ENCODE measurements at places on chromosomes 6 and 20.

GRCh38 chr20:53738039-53738944 is 144.7 kb upstream of the ZNF217 start:
- no peak for DNase-seq

GRCh38 chr20:20065361-20065760 is 13.0 kb downstream of the CFAP61 start:
- no peak for DNase-seq

- DNase-seq, result no peak
These were observed 450.2 kb downstream of the CDH26 start for GRCh38 chr20:60408435-60408834.

DNA sequence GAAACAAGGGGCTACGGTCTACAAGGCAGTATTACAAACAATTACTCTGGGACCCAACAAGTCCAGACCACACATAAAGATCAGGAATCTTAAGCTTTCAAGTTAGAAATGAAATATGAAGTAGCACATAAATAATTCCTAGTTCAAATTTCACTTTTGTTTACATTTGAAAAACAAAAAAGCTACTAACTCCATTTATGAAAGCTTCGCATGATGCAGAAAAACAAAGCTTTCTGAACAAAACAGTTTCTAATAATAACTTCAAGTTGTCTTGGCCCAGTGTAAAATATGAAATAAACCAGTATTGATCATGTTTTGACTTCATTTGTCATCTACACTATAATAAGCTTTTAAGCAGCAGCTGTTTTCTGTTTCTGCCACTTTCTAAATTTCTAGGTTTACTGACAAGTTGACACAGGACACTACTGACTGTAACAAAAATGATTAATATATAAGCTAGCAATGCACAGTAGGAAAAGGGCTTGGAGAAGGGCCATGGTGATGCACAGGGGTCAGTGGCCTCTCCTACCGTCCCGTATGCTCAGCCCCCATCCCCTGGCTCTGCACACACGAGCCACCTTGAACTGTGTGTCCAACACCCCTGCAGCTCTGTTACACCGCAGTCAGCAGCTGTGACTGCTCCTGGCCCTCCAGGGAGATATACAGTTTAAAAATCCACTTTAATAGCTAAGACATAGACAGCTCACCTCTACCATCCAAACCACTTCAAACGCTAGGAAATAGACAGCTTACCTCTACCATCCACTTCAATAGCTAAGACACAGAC is 13.3 kb upstream of the RAB22A start:
- DNase-seq, result no peak

DNA sequence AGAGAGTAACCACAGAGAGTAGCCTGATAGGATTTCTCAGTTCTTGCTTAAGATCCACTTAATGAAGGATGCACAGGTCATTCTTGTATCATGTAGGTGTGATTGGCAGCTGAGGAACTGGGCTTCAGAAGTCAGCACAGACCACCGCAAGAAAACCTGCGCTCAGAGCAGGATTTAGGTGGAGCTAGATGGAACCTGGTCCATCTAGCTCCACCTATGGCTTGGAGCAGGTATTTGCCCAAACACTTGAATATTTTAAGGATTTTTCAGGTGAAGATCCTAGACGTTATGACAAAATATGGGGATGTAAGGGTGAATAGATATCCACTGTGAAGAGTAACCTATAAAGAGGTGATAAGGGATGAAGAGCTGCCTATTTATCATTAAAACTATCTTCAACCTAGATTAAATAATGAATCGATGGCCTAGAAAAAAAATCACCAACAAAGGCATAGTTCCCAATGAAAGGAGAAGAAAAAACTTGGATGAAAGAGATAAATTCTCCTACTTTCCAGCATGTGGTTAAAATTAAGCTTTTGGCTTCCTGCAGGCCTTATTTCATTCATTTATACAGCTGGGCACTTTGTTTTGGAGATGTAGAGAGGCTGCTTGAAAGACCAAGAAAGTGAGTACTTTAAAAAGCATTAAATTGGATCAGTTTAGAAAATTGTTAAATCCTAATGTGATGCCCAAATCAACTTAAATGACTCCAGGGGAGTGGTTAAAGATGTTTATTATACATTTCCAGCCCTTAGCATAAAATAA is 778.4 kb upstream of the GJE1 start:
- no peak for DNase-seq

DNA sequence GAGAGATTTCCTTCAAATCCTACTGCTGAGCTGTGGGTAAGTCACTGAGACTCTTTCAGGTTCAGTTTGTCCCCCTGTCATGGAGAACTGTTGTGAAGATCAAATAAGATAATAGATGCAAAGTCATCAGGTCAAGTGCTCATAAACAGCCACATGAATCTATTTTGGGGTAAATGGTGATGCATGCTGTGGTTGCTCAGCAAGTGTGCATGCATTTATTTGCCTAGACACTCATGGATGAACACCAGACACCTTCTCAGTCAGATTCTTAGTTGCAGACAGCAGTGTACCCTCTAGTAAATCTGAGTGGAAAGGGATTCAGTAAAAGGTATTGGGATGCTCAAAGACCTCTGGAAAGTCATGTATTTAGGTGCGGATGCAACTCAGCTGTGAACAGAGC is 168.0 kb upstream of the FOXA2 start:
- DNase-seq, result no peak

- no peak for DNase-seq
These were observed 83.5 kb upstream of the SYNCRIP start for GRCh38 chr6:85726206-85726605.

- no peak for DNase-seq
These were observed 604.7 kb upstream of the CITED2 start for GRCh38 chr6:139979021-139979725.

GRCh38 chr6:106163966-106164877 is 78.1 kb downstream of the PRDM1 start:
- peak; percentile 65 for DNase-seq

DNA sequence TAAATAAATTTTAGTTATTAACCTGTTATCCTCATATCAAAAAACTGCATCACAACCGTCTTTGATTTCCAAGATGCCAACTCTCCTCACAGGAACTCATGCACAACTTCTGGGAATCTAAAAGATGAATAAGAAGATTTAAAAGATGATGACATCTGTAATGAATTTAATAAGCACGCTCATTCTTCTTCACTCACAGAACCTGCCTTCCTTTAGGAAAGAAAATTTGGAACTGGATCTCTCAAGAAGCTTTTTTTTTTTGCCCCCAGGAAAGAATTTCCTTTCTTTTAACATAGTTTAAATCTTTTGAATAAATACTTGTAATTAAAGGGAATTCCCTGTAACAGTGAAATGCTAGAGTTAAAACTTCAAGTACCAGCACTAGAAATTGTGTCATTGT is 161.5 kb downstream of the HIVEP2 start:
- DNase-seq, result no peak

DNA sequence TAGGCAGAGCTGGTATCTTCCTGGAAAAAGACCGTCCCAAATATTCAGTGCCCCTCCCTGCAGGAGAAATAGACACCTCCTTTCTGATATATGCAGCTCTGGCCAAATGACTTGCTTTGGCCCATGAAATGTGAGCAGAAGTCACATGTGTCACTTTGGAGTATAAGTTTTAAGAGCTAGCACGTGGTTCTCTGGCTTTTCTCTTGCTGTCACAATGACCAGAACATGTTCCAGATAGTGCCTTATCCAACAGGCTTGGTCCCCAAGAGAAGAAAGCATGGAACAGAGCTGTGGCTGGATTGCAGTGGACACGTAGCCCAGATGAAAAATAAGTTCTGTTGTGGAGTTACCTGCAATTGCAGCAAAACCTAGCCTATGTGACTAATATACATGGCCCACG is 40.4 kb downstream of the UNC5CL start:
- no peak for DNase-seq

- DNase-seq, result peak; percentile 98
These were observed 172.0 kb downstream of the SLC16A10 start for GRCh38 chr6:111259089-111259831.

DNA sequence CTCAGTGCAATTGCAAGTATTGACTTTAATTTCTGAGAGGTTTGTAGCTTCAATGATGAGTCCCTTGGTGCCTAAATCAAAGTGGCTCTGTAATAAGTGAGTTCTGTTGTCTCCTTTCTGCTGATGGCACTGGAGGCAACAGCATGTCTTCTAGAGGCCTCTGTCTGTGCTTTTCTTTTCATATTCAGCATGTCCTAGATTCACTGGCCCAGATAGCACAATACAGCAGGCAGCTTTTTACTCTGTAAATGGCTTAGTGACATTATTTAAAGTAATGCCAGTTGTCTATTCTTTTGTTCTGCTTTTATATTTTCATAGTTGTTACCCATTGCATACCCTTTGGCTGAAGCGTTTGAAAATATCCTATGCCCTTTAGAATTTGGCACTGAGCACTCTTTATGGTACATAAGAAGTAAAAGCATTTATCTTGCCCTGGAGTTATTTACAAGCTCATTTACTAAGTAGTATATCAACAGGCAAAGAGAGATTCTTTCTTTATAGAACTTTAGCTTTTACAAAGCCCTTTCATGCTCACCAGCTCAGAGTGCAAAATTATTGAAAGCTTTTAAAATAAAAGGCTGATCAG is 271.5 kb upstream of the KCNQ5 start:
- DNase-seq, result no peak

DNA sequence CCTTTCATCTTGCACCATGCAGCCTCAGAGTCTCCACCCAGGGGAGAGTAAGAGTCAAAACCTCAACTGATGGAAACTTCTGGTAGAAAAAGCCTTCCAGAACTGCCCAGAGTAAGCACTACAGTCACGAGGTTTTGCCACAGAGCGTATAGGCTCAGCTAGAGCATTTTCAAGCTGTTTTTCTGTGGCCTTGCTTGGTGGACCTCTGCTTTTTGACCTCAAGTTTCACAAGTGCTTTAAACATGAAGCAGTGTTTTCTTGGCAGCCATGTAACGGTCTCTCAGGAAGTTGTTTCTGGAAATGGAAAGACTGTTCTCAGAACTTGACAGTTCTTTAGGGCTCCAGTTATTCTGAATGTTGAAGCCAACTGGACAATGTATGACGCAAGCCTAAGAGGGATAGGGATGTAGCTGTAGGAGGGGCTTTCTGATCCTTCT is 146.5 kb downstream of the ZDHHC14 start:
- no peak for DNase-seq

- DNase-seq, result no peak
These were observed 2.4 kb downstream of the DYNLT1 start for GRCh38 chr6:158642097-158642601.

DNA sequence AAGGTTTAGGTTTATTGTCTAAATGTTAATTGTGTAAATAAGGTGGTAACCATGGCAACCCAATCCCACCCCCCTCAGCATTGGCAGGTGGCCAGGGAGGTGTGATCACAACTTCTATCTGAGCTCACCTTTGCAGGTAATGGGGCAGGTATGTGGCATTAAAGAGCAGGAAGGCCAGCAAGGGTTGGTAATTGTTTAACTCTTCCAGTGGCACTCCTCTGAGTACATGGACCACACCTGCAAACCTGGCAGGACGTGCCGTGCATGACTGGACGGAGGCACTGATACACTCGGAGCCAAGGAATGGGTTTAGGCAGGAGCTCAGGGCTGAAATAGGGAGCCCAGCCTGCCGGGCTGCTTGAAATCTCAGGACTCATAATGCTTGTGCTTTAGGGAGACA is 107.0 kb upstream of the BMP2 start:
- no peak for DNase-seq

DNA sequence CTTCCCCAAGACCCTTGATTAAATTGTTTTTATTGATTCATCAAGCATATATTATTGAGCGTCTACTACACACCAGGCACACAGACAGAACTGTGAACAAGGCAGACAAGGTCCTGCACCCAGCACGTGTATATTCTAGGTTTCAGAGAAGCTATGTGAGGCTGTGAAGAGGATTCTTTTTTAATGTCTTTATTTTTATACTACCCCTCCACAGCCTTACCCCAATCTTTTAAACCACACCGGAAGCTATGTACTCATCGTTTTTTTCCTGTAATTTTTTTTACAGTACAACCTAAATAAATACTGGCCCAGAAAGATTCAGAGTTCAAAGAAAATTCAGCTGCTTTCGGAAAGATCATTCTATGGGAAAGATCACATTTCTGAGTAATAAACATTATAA is 10.0 kb downstream of the SGK1 start:
- DNase-seq, result no peak

GRCh38 chr6:135229996-135230395 is 48.9 kb downstream of the MYB start:
- DNase-seq, result no peak

- DNase-seq, result no peak
These were observed 469 bp downstream of the STX16 start for GRCh38 chr20:58651559-58651945.

GRCh38 chr6:28880894-28881780 is 42.6 kb downstream of the TRIM27 start:
- peak; percentile 77 for DNase-seq

DNA sequence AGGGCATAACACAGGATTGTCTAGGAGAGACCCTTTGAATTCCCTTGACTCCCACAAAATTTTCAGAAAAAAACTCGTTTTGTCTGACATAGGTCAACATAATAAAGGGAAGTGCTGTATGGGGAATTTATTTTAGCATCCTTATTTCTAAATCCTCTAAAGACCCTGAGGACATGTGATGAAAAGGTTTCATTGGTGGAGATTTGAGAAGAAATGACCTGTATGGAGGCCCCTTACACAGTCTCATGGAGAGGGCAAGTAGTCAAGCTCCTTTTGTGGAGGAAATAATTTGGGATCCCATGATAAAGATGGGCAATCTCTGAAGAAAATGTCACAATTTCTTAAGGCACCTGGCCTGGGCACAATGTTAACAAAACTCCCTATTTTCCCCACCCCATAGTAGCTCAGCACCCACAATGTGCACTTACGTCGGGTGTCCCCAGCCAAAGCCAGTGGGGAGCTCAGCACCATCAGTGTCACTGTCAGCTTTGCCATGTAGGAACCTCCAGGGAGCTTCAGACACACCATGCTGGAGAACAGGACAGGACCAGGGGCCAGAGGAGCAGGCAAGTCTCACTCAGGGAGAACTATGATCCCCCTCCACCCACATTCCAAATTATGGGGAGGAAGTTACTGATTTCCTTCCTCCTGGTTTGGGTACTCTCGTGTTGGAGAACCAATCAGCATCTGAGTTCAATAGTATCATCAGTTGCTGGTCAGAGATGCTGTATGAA is at the start of gene HLA-DRB5:
TSS of gene HLA-DRB5 (minus strand) at position 591 of the 734 bp plus-strand sequence. CDS start at position 528, 63 bp downstream.
- DNase-seq, result no peak

- no peak for DNase-seq
These were observed 89.6 kb downstream of the RIPOR3 start for GRCh38 chr20:50601511-50602431.

Measured in stimulated activated CD4-positive, alpha-beta T cell treated with anti-CD3 and anti-CD28 coated beads, Interleukin-2, amount 100 ng/mL, for 24 hours (primary cell).